Hematopoietic multipotent progenitor cell treated with erythropoietin and hydrocortisone succinate and interleukin-3 and kit ligand, for 6 days (in vitro differentiated cells): ENCODE measurements at places on chromosomes 5 and 9.

GRCh38 chr9:88242879-88243278 lies 104.6 kb upstream of the SPATA31C2 start:
- DNase-seq = no peak

- DNase-seq = no peak
Measured at GRCh38 chr5:65919773-65920172, 6.6 kb upstream of the ERBIN start.

GRCh38 chr9:90579181-90579580 lies 63.4 kb downstream of the DIRAS2 start:
- DNase-seq = no peak

GRCh38 chr9:112537561-112537960 lies 50.9 kb downstream of the KIAA1958 start:
- no peak for DNase-seq

- no peak for DNase-seq
Measured at GRCh38 chr5:143551820-143552251, 148.3 kb upstream of the NR3C1 start.

DNA sequence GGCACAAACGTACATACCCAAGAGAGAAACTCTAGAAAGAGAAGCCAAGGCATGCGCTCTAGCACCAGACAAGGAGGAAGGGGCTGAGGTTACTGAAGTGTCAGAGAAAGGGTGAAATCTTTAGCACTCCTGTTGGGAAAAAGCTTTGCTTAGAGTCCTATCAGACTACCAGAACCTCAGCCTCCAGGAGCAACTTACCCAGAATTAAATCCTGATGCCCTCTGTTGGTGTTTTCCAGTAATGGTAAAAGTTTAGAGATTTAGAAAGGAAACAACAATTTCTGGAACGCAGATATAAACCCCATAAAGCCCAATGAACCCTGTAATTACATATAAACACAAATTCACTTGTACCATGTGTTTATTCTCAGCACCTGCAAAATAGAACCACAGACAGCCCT lies 33.2 kb upstream of the ASTN2 start:
- DNase-seq = peak; percentile 1

DNA sequence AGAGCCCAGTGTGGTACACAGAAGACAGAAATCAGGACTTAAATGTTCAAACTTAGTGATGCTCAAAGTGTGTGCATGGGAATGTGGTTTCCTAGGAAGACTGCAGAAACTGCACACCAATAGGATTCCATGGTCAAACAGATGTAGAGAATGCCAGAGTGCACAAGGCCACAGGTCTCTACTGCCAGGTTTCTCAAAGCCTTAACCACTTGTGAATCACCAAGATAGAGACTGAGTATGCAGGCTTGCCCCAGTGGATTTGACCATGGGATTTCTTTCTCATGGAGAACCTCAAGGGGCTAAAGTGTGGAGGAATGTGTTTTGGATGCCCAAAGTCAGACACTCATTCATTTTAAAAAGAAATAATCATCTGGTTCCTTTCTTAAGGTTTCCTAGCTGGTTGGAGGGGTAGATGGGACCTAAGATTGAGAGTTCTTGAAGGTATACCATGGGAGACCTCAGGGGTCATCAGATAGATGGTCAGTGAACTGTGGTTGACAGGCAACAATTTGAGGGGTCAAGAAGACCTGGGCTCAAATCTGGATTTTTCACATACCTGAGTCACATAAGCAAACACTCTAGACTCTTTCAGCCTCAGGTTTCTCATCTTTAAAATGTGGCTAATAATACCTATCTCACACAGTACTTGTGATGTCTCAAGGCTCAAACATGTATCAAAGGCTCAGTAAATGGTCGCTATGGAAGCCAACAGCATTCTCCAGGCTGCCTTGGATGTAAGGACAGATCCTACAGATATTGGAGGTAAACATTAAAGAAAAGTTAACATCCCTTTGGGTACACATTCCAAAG lies 81.1 kb downstream of the BOD1 start:
- DNase-seq = no peak

- DNase-seq = peak; percentile 47
Measured at GRCh38 chr9:129458663-129459546, 162.0 kb downstream of the C9orf50 start.

DNA sequence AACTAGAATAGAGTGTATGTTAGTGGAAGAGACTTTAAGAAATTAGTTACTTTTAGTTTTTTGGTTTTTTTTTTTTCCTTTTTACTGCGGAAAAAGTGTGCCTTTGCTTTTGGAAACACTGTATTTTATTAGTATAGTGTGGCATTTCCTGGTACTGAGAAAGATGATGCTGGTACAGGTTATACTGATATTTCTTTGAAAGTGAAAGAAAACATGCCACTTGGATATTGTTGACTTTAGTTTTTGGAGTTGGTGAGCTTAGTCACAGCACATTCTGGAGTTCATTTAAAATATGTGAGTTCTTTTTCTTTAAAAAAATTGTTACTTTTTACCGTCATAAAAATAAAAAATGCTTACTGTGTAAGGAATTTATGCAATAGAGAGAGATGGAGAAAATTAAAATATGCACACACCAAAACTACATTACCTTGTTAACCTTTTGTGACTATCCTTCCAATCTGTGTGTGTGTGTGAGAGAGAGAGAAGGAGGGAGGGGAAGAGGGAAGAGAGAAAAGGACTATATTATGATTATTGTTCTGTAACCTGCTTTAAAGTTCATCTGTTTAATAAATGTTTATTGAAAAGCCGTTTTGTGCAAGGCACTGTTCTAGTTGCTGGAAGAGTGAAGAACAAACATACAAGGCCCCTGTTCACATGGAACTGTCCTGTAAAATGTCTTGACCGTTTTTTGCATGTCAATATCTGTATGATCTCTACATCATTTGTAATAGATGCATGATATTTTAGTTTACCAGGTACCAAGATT lies 1.9 kb downstream of the UGCG start:
- DNase-seq = no peak

GRCh38 chr9:18534611-18535010 lies 60.7 kb downstream of the ADAMTSL1 start:
- no peak for DNase-seq

- no peak for DNase-seq
Measured at GRCh38 chr5:72204946-72205345, 97.7 kb downstream of the MAP1B start.

DNA sequence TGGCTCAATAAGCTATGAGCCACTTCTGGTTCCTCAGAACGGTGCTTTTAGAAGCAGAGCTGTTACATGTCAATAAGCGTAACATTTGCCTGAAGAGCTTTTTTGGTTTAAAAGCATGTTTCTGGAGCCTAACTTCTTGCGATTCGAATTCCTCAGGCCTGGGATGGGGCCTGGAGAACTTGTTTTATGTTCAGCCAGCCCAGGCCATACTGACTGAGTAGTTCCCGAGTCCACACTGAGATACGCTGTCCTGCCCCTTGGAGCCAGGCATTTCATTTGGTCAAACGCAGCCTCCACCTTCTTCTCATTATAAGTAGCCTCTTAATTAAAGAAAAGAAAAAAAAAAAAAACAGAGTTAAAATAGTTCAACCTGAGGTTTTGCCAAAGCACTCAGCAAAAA lies 260.6 kb upstream of the ANKRD55 start:
- DNase-seq = no peak

DNA sequence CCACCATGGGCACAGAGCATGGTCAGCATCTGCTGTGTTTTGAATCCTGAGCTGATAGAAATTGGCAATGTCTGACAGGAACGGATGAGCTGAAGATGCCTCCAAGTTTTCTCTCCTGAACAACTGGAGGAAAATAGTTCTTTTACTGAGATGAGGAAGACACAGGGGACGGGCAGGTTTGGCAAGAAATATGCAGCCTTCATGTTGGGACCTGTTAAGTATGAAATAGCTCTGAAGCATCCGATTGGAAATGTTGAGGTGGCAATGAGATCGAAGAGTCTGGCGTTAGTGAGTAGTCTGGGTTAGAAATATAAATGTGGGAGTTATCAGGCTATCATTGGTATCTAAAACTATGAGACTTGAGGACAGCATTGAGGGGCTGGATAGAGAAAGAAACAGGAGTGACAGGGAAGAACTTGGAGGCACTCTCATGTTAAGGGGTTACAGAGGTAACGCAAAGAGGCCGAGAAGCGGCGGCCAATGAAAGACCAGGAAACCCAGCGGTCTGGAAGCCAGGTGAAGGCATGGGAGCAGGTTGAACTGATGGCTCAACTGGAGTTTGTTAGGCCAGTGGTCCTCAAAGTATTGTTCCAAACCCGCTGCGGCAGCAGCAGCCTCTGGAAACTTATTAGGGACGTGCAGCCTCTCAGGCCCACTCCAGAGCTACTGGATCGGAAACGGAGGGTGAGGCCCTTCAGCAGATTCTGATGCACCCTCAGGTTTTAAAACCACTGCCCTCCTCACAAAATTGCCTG lies 1.0 kb upstream of the MAMDC2 start:
- no peak for DNase-seq

DNA sequence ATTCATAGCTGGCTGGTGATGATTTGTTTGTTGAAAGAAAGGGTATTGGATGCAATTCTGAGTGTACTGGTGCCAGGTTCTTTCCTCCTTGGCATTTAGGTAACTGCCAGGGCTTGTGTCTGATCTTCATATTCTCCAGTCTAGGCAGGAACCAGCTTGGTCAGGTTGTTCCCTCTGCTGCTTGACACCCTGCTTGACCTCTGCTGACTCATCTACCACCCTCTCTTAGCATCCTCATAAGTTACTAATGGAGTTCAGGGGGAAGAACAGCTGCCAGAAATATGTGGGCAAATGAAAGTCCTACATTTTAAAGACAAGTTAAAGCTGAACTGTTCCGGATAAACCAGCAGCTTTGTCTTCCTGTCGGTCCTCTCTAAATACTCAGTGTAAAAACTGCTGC lies 116.1 kb upstream of the TNC start:
- DNase-seq = no peak

GRCh38 chr5:179484201-179484600 lies 66.2 kb upstream of the RUFY1 start:
- no peak for DNase-seq

- no peak for DNase-seq
Measured at GRCh38 chr5:91074615-91075014, 308.5 kb downstream of the ARRDC3 start.
